ENCODE measurements at places on chromosomes 6 and 20. TPM values are rescaled to one million over a fixed set of nuclear protein-coding genes. Genes with fewer than 3 reads are reported as not detected.
A peak's percentile ranks its signal among the peaks of the same experiment; 100 is the strongest.

DNA sequence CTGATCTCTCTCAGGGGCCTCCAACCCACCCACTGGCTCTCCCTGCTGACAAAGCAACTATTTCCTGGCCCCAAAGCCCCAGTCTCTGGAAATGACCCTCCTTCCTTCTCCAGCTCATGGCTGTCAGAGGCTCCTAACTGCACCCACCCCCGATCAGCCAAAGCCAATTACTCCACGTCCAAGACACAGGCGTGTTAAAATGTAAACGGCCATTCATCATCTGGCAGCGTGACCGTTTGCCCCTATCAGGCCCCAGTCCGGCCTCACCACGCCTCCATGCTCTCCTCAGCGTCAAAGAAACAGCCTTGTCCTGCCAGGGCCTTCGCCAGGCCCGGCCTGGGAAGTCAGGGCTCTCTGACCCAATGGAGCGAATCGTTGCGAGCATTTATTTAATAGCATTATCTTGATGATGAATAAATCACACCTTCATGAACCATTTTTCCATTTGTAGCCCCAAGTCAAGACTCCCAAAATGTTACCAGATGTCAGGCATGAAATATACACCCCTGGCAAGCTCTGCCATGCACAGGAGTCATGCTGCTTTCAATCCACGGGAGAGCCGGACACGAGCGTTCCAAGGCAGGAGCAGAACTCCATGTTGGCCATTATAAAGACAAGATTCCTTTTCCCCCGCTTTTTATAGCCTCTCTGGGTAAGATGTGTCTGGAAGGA, 17.7 kb downstream of the RIPOR3 start:
- no peak for DNase-seq
- no peak overlapping the region for H3K27ac ChIP-seq
- no peak overlapping the region for H3K4me3 ChIP-seq
- H3K36me3 ChIP-seq = no peaks in the 10 kb centered on the region
- H3K27me3 ChIP-seq = no peaks in the 10 kb centered on the region

GRCh38 chr6:90936286-90936685, 349.4 kb upstream of the MAP3K7 start:
- H3K36me3 ChIP-seq = no peaks in the 10 kb centered on the region
- peaks cover 5% of the 10 kb centered on the region for H3K4me1 ChIP-seq
- peaks cover 8% of the 10 kb centered on the region for H3K27me3 ChIP-seq

- H3K27me3 ChIP-seq = no peaks in the 10 kb centered on the region
- no peak overlapping the region for H3K4me3 ChIP-seq
- DNase-seq = no peak
Measured at GRCh38 chr6:5314191-5314865, 53.0 kb downstream of the FARS2 start.

DNA sequence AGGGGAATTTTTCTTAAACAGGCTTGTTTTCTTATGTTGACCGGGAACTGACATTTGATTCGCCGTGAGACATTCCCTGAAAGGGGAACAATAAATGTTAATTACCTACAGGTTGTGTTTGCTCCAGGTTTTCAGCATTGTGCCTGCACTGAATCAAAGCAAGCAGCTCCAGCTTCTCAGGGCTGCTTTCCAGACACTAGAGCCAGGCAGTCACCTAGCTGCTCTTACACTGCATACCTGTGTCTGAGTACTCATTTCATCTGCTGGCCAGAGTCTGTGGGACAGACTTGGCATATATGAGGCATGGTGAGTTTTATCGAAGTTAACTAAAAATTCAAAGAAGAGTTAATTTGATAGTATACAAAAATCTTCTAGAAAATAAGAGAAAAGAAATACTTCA, 951.8 kb upstream of the MAP3K7 start:
- no peaks in the 10 kb centered on the region for H3K4me1 ChIP-seq
- H3K27me3 ChIP-seq = no peaks in the 10 kb centered on the region
- H3K27ac ChIP-seq = no peak overlapping the region
- H3K4me3 ChIP-seq = no peak overlapping the region
- no peak for DNase-seq

GRCh38 chr20:23298926-23299672, 51.5 kb upstream of the NXT1 start:
- peaks cover 4% of the 10 kb centered on the region for H3K27me3 ChIP-seq
- H3K36me3 ChIP-seq = no peaks in the 10 kb centered on the region
- no peak overlapping the region for H3K27ac ChIP-seq
- H3K4me3 ChIP-seq = no peak overlapping the region
- H3K4me1 ChIP-seq = no peaks in the 10 kb centered on the region

- peak; percentile 30 for DNase-seq
- H3K4me1 ChIP-seq = peaks cover 35% of the 10 kb centered on the region
- H3K27ac ChIP-seq = peak overlapping the region; percentile 77
- peaks cover 10% of the 10 kb centered on the region for H3K36me3 ChIP-seq
- H3K4me3 ChIP-seq = peak overlapping the region; percentile 1
Measured at GRCh38 chr20:1336699-1337367, 7.9 kb upstream of the SDCBP2 start.

GRCh38 chr6:160462551-160463109, 114.5 kb downstream of the SLC22A3 start:
- H3K27me3 ChIP-seq = peaks cover 3% of the 10 kb centered on the region
- peak overlapping the region; percentile 50 for H3K27ac ChIP-seq
- H3K4me1 ChIP-seq = peaks cover 53% of the 10 kb centered on the region
- no peaks in the 10 kb centered on the region for H3K36me3 ChIP-seq
- H3K4me3 ChIP-seq = no peak overlapping the region

DNA sequence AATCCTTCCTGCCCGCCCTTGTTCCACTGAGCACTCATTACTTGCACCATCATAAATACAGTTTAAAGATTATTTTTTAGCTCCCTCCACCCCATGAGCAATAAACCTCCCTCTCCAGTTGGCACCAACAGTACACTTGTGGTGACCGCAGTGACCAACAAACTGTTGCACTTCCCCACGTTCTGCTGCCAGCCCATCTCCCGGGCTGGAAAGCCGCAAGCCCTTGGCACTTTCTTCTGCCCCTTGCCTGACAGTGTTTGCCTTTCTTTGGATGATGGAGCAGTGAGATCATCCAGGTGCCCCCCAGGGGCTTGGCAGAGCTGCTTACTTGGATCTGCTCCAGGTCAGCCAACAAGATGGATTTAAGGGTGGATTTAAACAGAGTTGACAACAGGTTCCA, 21.6 kb downstream of the KCNB1 start:
- H3K36me3 ChIP-seq = no peaks in the 10 kb centered on the region
- no peak overlapping the region for H3K27ac ChIP-seq
- no peak for DNase-seq
- peaks cover 5% of the 10 kb centered on the region for H3K27me3 ChIP-seq

DNA sequence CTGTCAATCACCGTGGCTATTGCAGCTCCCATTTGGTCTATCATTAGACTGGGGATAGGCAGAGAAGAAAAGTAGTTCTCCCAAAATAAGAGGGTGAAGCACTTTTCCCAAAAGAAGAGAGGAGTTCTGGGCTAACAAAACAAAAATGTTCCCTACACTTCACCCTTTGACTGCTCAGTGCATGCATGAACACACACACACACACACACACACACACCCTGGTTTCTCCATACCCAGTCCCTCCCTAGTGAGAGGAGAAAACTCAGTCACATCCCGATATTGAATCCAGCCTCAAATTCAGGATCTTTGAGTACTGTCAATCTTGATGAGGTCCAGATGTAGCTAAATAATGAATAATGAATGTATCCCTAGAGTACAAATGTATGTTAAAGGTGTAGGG, 4.6 kb upstream of the TBPL1 start:
- no peak overlapping the region for H3K27ac ChIP-seq
- H3K27me3 ChIP-seq = no peaks in the 10 kb centered on the region
- no peaks in the 10 kb centered on the region for H3K36me3 ChIP-seq
- H3K4me3 ChIP-seq = no peak overlapping the region

- H3K36me3 ChIP-seq = no peaks in the 10 kb centered on the region
- no peak for DNase-seq
- H3K4me3 ChIP-seq = no peak overlapping the region
- H3K4me1 ChIP-seq = no peaks in the 10 kb centered on the region
- H3K27me3 ChIP-seq = no peaks in the 10 kb centered on the region
Measured at GRCh38 chr6:40807484-40807883, 220.3 kb upstream of the LRFN2 start.

GRCh38 chr6:138787138-138787537, 8.7 kb upstream of the ECT2L start:
- H3K4me1 ChIP-seq = peaks cover 3% of the 10 kb centered on the region
- no peak for DNase-seq
- H3K36me3 ChIP-seq = peaks cover 27% of the 10 kb centered on the region
- H3K27ac ChIP-seq = no peak overlapping the region

DNA sequence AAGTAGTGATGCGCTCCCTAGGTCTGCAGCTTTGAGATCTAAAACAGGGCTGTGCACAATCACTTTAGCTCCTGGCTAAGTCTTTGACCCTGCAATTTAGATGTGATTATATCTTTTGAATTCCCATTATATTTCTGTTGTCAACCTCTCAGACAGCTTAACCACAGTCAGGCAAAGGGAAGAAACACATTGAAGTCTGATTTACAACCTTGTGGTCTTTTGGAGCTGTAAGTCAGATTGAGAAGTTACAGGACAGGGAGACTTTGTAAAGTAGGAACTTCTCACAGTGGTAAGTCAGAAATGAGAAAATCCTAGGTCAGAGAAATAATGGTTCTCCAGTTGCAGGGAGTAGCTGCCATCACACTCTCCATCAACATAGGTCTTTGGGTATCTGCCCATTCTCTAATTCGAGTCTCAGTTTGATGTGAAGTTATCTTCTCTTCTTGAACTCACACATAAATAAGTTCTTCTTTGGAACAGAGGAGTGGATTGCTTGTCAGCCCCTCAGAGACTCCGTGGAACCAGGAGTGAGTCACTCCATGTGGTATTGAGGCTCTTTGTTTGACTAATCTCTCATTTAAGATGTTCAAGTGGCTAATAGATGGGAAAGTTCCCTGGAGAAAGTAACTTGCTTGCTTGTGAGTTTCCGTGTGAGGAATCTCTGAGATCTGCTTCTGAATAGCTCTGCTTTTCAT, 35.0 kb upstream of the SGK1 start:
- H3K4me1 ChIP-seq = peaks cover 29% of the 10 kb centered on the region
- H3K36me3 ChIP-seq = no peaks in the 10 kb centered on the region
- H3K27me3 ChIP-seq = no peaks in the 10 kb centered on the region
- peak; percentile 53 for DNase-seq

GRCh38 chr6:133290930-133291329, 49.8 kb downstream of the EYA4 start:
- no peak for DNase-seq
- H3K36me3 ChIP-seq = no peaks in the 10 kb centered on the region
- H3K4me3 ChIP-seq = no peak overlapping the region
- H3K27ac ChIP-seq = no peak overlapping the region

- H3K4me1 ChIP-seq = no peaks in the 10 kb centered on the region
- no peak overlapping the region for H3K27ac ChIP-seq
- no peaks in the 10 kb centered on the region for H3K27me3 ChIP-seq
Measured at GRCh38 chr20:11229772-11230171, 556.0 kb upstream of the JAG1 start.

DNA sequence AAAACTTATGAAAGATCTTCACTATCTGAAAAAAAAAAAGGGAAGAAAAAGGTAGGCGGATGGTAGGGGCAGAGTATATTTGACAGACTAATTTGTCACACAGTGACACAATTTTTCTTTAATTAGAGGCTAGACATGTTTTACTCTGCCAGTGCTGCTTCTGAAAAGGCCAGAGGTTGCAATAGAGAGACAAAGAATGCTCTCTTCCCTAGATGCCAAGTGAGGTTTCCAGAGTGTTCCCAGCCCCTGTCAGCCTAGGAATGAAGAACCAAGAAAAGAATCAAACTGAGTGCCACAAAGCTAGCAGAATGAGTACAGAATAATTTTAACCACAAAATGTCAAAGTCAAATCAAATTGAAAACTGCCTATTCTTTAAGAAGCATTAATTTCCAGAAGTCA, 13.0 kb downstream of the PNISR start:
- DNase-seq = no peak
- H3K27me3 ChIP-seq = no peaks in the 10 kb centered on the region
- H3K4me3 ChIP-seq = no peak overlapping the region
- peaks cover 34% of the 10 kb centered on the region for H3K4me1 ChIP-seq
- peak overlapping the region; percentile 56 for H3K27ac ChIP-seq
- peaks cover 21% of the 10 kb centered on the region for H3K36me3 ChIP-seq

DNA sequence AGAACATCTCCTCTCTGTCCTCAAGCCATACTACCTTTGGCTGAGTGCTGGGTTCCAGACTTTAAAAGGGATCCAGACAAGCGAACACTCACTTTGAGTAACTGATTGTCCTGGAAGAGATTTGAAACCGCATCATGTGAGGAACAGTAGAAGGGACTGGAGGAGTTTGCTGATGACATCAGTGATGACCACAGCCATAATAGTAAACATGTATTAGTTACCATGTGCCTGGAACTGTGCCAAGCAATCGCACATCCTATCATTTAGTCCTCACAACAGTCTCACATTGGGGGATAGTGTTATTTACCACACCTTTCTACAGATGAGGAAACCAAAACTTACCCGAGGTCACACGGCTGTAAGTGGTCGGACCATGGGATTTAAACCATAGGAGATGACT, 39.8 kb downstream of the ARMC2 start:
- DNase-seq = no peak
- peaks cover 7% of the 10 kb centered on the region for H3K27me3 ChIP-seq
- peaks cover 13% of the 10 kb centered on the region for H3K4me1 ChIP-seq
- H3K27ac ChIP-seq = no peak overlapping the region

GRCh38 chr6:23435798-23436197, 690.2 kb upstream of the NRSN1 start:
- DNase-seq = no peak
- no peak overlapping the region for H3K27ac ChIP-seq
- H3K4me1 ChIP-seq = no peaks in the 10 kb centered on the region
- no peaks in the 10 kb centered on the region for H3K36me3 ChIP-seq

GRCh38 chr20:48843057-48843806, 15.4 kb upstream of the PREX1 start:
- H3K27me3 ChIP-seq = no peaks in the 10 kb centered on the region
- no peaks in the 10 kb centered on the region for H3K36me3 ChIP-seq
- H3K27ac ChIP-seq = no peak overlapping the region
- no peak for DNase-seq
- no peak overlapping the region for H3K4me3 ChIP-seq

DNA sequence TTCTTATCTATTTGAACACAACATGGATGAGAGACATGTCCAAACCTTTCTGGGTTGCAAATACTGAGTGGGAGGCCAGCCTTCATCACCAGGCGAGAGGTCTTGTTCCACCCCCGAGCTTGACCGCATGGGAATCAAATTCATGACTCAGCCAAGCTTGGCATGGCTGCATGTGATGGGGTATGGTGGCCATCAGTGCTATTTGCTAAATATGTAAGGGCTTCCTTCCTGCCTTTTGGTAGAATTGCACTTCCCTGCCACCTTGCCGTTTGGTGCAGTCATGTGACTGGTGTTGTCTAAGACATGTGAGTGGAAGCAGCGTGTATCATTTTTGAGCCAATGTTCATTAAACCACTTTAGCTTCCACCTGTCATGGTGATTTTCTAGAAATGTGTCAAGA, 508.9 kb upstream of the SULF2 start:
- H3K4me3 ChIP-seq = no peak overlapping the region
- H3K27me3 ChIP-seq = peaks cover 7% of the 10 kb centered on the region
- no peaks in the 10 kb centered on the region for H3K4me1 ChIP-seq
- no peak overlapping the region for H3K27ac ChIP-seq
- no peaks in the 10 kb centered on the region for H3K36me3 ChIP-seq

GRCh38 chr6:43923376-43924221, 153.6 kb downstream of the VEGFA start:
- no peak for DNase-seq
- peaks cover 40% of the 10 kb centered on the region for H3K4me1 ChIP-seq
- H3K27ac ChIP-seq = no peak overlapping the region
- no peaks in the 10 kb centered on the region for H3K27me3 ChIP-seq
- H3K36me3 ChIP-seq = no peaks in the 10 kb centered on the region

Gene PRRT1
- total RNA-seq = 1.1 TPM

Gene PRSS16
- 1.3 TPM for total RNA-seq

Gene NRSN2
- total RNA-seq = 4.2 TPM

Gene MAFB
- not detected for total RNA-seq

Gene PRKN
- 0.33 TPM for total RNA-seq

Gene ADTRP
- 52.1 TPM for total RNA-seq

Gene TRIM40
- not detected for total RNA-seq

Gene PTK7
- 2.2 TPM for total RNA-seq
